ENCODE measurements at places on chromosomes 13 and 19.

- no peak for DNase-seq
These were observed at the start of gene ZNF177 for GRCh38 chr19:9362905-9363304. Gene ZNF177 (plus strand): TSS chr19:9363013. CDS start chr19:9378312, 15,299 bp downstream.

DNA sequence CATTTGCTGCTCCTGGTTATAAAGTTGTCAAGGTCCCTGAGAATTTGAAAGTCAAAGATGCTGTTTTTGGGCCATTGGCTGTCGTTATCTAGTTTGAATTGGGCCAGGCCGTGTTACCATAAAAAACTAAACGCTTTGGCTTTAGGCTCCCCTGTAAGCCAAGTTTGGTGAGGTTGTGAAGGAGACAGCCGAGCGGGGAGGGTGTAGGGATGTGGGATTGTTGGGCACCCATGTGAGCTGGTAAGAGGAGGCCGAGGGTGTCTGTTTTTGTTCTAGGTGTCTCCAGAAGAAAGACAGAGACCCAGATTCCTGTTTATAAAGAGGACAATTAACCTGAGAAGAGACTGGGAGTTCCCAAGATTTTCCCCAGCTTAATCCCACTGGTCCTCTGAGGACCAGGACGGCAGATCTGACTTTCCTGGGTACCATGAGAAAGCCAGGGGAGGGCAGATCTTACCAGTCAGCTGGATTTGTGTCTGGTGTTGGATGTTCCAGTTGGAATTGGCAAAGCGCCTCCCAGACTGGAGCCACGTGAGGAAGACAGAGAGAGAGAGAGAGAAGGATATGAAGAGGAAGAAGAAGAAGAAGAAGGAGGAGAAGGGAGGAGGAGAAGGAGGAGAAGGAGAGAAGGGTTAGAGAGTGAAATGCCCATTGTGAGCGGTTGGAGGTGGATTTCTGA, 25.1 kb downstream of the TMEM255B start:
- no peak for DNase-seq

- no peak for DNase-seq
These were observed at the start of gene PEAK3 for GRCh38 chr19:2282062-2282861. Gene PEAK3 (minus strand): TSS chr19:2282175. CDS start chr19:2280931, 1,244 bp downstream.

GRCh38 chr13:67440236-67440975, 210.3 kb upstream of the PCDH9 start:
- no peak for DNase-seq
